Activated CD4-positive, alpha-beta T cell treated with anti-CD3 and anti-CD28 coated beads, Interleukin-2, Interleukin-6, amounts not matched to agents 100 ng/mL and 50 ng/mL, durations not matched to agents 16 hours and 8 hours (primary cell): ENCODE measurements at places on chromosomes 5 and 9.
A peak's percentile ranks its signal among the peaks of the same experiment; 100 is the strongest.

- no peak for DNase-seq
These were observed 48.2 kb downstream of the COL27A1 start for GRCh38 chr9:114203410-114204140.

- no peak for DNase-seq
These were observed 174.1 kb downstream of the SNX18 start for GRCh38 chr5:54691656-54692055.

- no peak for DNase-seq
These were observed 29.7 kb upstream of the AKNA start for GRCh38 chr9:114417511-114417910.

- no peak for DNase-seq
These were observed 35.3 kb upstream of the JMY start for GRCh38 chr5:79200573-79201183.

GRCh38 chr5:14414656-14415023, 167.0 kb upstream of the OTULINL start:
- no peak for DNase-seq

GRCh38 chr9:94644543-94644942, 5.2 kb upstream of the FBP1 start:
- no peak for DNase-seq

GRCh38 chr9:5500441-5501235, 9.7 kb upstream of the PDCD1LG2 start:
- no peak for DNase-seq

DNA sequence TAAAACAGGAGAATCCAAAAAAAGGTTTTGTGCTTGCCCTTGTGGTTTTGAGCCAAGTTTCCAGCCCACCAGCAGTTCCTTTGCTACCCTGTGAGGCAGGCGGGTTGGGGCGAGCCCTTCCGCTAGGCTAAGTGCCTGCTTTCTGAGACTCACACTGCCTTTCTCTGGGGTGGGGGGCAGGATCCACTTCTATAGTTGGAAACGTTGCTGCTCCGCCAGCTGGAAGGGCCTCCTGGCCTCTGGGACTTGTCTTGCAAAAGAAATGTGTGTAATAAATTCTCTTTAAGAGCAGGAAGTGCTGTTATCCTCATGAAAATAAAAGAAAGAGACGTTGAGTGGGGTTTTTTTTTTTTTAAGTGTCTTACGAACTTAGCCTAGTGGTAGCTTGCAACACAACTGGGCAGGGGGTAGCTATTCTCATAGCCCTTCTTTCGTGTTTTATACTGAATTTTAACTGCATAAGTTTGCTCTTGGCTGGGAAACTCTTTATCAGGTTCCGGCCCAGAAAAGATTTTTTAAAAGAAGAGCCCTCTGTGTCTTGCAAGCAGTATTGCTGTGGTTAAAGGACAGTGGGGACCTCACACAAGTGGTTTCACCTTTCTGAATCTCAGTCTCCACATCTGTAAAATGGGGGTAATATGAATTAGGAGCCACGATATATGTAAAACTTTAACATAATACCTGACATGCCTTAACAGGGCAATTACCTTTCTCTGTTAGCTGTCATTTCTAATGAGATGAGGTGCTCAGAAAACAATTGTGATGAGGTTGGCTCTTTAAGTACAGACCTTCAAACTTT, 19.8 kb downstream of the JADE2 start:
- DNase-seq: no peak

- no peak for DNase-seq
These were observed 77.2 kb upstream of the CACNA1B start for GRCh38 chr9:137800196-137801022.

GRCh38 chr9:119020730-119021333, 348.4 kb downstream of the BRINP1 start:
- no peak for DNase-seq

DNA sequence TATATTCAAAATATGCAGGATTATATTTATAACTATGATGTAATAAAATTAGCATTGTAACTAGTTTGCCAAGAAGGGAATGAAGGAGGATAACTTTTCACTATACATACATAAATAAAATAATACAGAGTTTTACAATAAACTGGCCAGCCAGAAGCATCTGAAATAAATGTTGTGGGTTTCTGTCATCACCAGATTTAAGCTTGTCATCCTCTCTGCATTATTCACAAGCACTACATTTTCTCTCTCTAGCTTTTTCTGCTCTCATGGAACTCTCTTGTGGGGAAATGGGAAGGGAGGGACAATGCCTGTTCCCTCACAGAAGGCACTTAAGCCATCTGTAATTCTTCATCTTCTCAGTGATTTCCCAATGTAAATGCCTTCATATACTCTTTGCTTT, 626.8 kb downstream of the SEMA5A start:
- DNase-seq: no peak

- no peak for DNase-seq
These were observed 129.7 kb upstream of the MAP3K1 start for GRCh38 chr5:56685503-56686217.

DNA sequence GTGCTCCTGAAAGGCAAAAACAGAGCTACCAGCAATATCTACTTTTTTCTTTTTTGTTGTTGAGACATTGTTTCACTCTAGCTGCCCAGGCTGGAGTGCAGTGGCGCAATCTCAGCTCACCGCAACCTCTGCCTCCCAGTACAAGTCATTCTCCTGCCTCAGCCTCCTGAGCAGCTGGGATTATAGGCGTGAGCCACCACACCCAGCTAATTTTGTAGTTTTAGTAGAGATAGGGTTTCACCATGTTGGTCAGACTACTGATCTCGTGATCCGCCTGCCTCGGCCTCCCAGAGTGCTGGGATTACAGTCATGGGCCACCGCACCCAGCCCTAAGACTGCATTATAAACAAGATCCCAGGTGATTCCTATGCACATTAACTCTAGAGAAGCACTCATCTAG, 17.0 kb downstream of the PLPP1 start:
- DNase-seq: no peak

DNA sequence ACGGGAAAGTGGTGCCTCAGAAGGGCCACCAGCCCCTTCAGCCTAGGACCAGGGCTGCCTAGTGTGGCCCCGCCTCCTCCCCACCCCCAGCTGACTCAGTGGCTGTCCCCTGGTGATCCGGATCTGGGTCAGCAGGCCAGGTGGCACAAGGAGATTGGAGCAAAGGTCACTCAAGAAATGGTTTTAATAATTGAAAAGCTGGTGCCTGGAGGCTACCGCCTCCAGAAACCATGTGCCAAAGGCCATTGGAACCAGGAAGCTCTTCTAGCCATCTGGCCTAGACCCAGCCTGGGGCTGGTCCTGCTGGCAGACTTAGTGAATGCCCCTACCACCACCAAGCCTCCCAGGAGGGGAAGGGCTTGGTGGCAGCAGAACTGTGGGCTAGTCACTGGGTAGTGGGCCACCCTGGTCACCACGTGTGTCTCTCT, 1.5 kb downstream of the ST6GALNAC4 start:
- no peak for DNase-seq

- DNase-seq: peak; percentile 48
These were observed 20.2 kb downstream of the SLC22A5 start for GRCh38 chr5:132389585-132390286.

GRCh38 chr9:33288828-33289483, 1.4 kb upstream of the NFX1 start:
- no peak for DNase-seq

GRCh38 chr9:89773170-89773569, 168.4 kb downstream of the GADD45G start:
- no peak for DNase-seq

DNA sequence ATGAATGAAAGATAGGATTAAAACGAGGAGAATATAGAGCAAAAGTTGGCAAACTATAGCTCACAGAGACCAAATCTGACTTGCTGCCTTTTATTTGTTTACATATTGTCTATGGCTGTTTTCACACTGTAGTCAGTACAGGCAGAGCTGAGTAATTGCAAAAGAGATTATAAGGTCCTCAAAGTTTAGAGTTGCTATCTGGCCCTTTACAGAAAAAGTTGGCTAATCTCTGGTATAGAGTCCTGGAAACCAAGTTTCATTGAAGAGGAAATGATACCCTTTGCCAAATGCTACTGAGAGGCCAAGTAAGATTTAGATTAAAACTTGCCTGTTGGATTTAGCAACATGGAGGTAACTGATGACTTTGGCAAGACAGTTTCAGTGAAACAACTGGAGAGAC, 36.0 kb downstream of the LYRM7 start:
- DNase-seq: peak; percentile 40

DNA sequence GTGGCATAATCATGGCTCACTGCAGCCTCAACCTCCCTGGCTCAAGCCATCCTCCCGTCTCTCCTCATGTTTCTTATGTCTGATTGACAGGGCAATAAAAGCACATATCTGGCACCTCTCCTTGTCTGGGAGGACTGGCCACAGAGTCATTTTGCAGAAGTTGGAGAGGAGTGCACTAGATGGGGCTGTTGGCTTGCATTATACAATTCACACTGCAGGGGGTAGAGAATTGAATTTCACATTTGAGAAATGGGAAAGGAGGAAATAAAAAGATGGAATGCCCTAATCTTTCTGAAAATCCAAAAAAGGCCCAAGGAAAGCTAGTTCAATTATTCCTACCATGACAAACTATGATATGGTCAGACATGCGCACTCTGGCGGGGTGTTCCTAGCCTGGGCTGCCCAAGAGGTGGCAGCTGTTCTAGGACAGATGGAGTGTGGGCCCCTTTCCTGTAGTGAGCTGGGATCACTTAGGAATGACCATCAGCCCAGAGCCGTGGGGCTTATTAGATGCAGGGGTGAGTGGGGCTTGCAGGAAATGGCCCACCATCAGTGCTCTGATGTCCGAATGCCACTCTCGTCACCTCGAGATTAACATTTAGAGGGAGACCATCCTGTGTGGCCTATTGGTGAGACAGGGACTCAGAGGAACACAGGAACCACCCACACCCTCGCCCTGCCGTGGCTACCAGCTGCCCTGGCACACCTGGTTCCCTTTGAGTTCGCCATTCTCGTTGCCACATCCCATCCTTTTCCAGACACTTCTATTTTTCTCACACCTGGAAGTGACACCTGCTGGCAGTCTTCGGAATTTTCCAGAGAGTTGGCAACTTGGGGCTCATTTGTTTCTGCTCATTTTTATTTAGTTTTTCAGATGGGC, 21.8 kb upstream of the ANKRD18A start:
- DNase-seq: no peak

- DNase-seq: no peak
These were observed 61.2 kb downstream of the IL6ST start for GRCh38 chr5:55933377-55934114.

GRCh38 chr9:108411632-108412031, 444.2 kb downstream of the ACTL7B start:
- DNase-seq: no peak

DNA sequence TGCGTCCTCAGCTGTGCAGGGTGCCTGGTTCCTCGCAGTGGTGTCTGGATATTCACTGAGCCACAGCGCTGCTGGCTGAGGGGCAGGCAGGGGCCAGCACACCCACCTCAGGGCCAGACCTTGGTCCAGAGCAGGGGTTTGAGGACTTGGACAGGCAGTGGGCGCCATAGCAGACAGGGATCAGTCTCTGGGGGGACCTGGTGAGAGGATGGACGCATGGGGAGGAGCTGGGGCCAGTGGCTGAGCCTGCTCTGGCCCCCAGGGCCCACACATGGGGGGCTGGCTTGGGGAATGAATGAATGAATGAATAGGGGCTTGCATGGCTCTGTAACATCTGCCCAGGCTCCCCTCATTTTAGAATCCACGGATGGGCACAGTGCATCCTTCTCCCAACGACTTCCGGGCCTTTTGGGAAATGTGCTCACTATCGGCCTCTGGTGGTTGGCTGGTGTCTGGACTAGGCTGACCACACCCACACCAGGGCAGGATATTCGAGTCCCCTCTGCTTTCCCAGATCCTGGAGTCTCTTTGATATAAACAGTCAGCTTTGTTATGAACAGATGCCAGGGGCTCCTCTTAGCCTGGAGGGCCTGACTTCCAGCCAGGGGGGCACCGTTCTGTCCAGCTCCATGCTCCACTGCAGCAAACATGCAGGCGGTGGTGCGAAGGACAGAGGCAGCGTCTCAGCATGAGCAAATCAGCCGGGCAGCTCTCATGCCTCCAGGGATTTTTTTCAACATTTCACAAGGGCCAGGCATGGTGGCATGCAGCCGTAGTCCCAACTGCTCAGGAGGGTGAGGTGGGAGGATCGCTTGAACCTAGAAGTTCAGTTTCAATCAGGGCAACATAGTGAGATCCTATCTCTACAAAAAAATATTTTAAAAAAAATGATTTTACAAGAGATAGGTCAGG, 62.6 kb downstream of the NEK6 start:
- peak; percentile 55 for DNase-seq

GRCh38 chr9:134245179-134245578, 80.8 kb upstream of the RNU6ATAC start:
- no peak for DNase-seq

- DNase-seq: no peak
These were observed 935.8 kb upstream of the EDIL3 start for GRCh38 chr5:85320495-85320894.

- no peak for DNase-seq
These were observed 796.2 kb downstream of the EFNA5 start for GRCh38 chr5:106874531-106874930.

GRCh38 chr5:180804129-180804618, 1.6 kb upstream of the MGAT1 start:
- DNase-seq: peak; percentile 62

DNA sequence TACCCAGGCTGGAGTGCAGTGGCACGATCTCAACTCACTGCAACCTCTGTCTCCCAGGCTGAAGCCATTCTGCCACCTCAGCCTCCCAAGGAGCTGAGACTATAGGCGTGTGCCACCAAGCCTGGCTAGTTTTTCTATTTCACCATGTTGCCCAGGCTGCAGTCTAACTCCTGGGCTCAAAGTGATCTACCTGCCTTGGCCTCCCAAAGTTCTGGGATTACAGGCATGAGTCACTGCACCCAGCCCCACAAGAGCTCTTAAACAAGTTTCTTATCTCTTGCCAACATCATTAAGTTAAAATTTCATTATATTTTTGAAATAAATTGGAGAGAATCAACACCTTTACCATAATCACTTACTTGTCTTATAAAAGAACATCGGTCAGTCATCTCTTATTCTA, 280.3 kb downstream of the ARHGEF28 start:
- DNase-seq: no peak

- no peak for DNase-seq
These were observed 11.3 kb upstream of the NUP214 start for GRCh38 chr9:131114084-131114535.
